ENCODE measurements at places on chromosomes 3 and 15.

- DNase-seq = no peak
Observed at GRCh38 chr3:152104847-152105415, 163.8 kb upstream of the MBNL1 start.

GRCh38 chr15:83587091-83587490 is 66.8 kb upstream of the ADAMTSL3 start:
- no peak for DNase-seq

DNA sequence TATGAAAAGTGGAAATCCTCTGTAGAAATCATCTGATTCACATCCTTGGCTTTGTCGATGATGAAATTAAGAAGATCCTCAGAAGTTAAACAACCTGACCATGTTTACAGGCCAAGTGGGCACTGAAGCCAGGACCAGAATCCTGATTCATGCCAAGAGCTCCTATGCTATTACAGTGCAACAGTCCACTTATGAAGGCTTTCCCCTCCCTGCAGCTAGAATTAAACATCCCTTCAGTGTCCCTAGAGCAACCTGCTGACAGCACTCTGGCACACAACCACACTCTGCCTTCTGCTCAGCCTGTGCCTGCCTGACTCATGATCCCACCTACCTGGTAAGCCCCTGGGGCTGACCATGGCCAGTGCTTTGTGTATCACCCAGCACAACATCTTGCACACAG is 33.8 kb downstream of the TXNRD3 start:
- DNase-seq = no peak

DNA sequence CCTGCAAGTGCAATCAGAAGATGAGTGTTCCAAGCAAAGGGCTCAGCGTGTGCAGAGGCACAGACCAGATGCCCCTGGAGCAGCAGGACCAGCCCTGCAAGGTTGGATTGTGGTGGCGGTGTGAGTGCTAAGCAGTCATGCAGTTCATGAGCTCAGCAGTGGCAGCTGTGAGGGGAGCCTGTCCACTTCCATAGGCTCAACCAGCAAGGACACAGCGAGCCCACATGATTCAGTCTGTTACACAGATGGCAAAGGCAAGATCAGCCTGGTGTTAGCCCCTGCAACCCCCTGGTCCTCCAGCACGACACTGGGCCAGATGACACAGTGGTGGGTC is 95.9 kb upstream of the PRR23E start:
- DNase-seq = no peak

DNA sequence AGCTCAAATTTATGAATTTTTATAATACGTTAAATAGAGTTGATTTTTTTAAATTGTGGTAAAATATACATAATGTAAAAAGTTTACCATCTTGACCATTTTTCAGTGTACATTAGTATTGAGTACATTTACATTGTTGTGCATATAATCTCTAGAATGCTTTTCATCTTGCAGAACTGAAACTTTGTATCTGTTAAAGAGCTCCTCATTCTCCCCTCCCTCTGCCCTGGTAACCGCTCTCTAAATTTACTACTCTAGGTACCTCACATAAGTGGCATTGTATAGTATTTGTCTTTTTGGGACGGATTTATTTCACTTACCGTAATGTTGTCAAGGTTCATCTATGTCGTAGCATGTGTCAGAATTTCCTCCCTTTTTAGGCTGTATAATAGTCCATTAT is 13.6 kb downstream of the TBC1D23 start:
- no peak for DNase-seq

- DNase-seq = no peak
Observed at GRCh38 chr15:97966924-97967620, 6.6 kb downstream of the ARRDC4 start.

DNA sequence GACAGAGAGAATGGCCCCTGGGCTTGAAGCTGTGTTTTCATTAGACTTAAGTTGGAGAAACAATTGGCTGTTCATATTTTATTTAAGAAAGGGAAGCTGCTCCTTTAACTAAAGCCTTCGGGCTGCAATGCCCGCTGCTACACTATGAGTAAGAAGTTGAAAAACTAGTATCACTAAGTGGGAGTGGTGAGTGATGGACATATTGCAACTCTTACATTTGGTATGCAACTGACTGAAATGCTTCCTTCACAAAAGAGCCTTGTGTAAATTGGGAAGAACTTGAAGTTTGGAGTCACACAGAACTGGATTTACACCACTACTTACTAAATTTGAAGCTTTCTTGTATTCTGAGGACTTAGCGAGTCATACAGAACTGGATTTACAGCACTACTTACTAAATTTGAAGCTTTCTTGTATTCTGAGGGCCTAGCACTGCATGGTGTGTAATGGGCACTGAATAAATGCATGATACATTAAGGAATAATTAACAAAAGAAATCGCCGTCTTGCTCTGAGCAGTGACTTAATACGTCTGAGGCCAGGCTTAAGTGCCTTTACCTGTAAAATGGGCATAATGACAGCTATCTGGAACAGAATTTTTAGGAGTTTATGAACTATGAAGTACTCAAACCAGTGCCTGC is 149.5 kb downstream of the RYR3 start:
- DNase-seq = no peak

DNA sequence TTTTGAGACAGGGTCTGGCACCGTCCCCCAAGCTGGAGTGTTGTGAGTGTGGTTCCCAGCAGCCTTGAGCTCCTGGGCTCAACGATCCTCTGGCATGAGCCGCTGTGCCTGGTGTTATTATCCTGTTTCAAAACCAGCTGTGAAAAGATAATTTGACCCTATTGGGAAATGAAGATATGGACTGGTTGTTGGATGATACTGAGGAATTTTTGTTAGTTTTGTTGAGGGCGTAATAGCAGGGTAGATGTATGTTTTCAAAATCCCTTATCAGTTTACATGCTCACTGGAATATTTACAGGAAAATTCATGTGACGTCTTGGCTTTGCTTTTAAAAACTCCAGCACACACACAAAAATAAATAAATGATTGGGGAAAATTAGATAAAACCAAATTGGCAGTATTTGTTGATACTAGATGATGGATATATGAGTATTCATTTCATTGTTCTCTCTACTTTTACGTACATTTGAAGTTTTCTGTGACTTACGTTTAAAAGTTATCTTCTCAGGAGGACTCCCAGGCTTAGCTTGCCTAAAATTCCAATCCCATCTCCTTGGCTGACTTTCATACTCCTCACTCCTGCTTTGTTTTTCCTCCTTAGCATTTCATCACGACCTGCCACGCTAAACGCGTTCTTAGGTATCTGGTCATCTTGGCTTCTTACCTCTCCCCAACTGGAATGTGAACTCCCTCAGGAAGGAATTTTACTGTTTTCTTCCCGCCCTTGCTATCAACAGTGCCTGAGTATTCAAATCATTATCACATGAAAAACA is 56.8 kb upstream of the TFRC start:
- DNase-seq = no peak

- peak; percentile 58 for DNase-seq
Observed at GRCh38 chr3:128322030-128323022, 144.4 kb downstream of the DNAJB8 start.

GRCh38 chr3:54307566-54308180 is 185.3 kb downstream of the CACNA2D3 start:
- DNase-seq = no peak

DNA sequence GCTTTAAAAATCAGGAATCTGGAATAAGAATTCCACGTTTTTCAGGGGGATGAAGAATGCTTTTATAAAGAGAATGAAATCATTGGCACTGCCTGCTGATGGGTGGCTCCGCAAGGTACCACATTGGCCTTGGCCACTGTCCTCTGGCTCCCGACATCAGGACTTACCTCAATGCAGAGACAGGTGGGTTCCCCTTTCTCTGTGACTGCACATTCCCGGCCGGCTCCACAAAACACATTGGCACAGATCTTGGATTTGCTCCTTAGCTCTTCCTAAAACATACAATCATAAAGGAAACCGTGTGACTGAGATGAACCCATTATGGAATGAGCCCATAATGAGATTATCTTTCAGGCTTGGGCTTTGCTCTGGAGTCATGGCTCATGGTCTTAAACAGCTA is 35.0 kb downstream of the FSTL1 start:
- no peak for DNase-seq

GRCh38 chr15:62326460-62327011 is 161.5 kb upstream of the C2CD4B start:
- peak; percentile 45 for DNase-seq

GRCh38 chr3:46946416-46946815 is 30.1 kb downstream of the CCDC12 start:
- DNase-seq = no peak

- DNase-seq = no peak
Observed at GRCh38 chr3:145519398-145520047, 641.5 kb downstream of the PLOD2 start.

DNA sequence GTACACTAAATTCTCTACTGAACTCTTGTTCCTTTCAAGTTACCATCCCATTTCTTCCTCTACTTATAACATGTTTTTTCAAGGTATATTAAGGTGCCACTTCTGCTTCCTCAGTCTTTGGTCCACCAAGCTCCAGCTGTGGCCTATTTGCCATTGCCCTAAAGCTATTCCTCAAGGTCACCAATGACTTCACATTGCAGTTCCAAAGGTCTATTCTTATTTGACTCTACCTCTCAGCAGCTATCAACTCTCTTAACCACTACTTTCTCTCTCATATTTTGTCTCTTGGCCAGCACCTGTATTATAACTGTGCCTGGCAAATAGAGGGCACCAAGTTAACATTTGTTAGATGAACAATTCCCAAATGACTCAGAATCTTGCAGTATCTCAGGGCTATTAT is 354.7 kb downstream of the PLCL2 start:
- DNase-seq = no peak

GRCh38 chr3:40572588-40572987 is 47.8 kb downstream of the ZNF621 start:
- no peak for DNase-seq

DNA sequence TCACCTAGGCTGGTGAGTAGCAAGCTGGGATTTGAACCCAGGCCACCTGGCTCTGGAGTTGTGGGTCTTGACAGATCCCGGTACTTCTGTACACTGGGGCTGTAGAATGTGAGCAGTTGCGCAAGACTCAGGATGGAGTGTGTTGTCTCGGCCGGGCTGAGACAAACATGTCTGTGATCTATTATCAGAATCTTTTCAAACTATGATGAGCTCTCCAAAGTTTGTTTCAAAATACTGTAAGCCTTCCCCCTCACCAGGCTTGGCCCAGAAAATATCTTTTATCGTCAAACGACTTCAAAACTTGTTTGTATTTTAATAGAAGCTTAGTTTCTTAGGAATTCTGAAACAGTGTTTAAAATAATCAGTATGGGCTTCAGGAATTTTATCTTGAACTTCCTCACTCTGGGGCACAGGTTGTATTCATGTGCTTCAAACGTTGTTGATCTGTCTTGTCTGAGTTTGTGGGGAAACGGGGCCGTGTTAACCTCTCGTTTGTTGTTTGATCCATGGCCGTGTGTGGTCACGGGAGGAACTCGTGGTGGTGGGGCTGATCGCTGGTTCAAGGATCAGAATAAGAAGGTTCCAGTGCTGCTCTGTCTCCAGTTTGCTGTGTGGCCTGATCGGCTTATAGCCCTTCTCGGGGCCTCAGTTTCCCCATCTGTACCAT is 40.3 kb upstream of the TFRC start:
- DNase-seq = no peak

- no peak for DNase-seq
Observed at GRCh38 chr3:153357436-153357835, 195.4 kb downstream of the RAP2B start.

- peak; percentile 43 for DNase-seq
Observed at GRCh38 chr15:73464602-73465001, 21.6 kb downstream of the REC114 start.

GRCh38 chr3:52272831-52273230 is 5.6 kb downstream of the WDR82 start:
- DNase-seq = no peak

DNA sequence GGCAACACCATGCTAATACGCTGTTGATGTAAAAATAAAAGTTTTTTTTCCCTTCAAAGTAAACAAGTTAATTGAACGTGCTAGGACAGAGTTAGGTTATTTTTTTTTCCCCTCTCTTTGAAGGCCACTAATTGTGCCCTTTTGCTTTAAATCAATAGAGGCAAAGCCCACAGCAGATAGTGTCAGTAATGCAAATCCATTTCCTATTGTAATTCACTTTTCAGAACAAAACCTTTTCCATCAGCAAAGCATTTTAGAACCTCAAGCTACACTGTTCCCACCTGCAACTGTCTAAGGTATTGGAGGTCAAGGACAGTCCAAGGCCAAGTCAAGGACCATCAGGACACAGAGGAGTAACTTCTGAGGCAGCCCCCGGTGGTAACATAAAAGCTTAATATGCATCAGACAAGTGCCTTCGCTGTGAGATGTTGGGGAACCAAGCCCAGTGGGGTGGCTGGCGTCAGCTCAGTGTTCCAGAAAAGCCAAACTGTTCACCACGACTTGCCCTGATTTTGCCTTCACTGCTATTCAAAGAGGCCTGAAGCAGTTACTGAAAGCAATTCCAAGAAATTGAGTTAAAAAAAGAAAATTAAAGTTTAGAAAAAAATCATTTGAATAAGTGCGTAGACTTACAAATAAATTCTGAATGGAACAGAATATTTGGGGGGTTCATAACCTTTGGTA is 65.8 kb upstream of the ICE2 start:
- no peak for DNase-seq

DNA sequence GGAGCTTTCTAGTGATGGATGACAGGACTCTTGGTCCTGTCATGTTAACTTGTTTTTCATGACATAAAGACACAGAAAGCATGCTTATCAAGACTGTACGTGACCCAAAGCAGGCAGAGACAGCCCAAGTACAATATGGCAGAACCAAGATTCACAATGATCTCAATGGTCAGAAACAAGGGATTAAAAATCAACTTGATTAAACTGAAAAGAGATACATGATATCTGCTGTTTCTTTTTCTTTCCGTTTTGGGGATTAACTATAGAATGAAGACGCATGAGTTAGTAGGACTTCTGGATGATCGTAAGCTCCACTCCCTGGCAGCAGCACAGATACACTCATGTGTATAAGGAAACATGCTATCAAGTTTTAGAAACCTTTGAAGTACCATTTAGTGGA is 98.4 kb upstream of the MYZAP start:
- no peak for DNase-seq

DNA sequence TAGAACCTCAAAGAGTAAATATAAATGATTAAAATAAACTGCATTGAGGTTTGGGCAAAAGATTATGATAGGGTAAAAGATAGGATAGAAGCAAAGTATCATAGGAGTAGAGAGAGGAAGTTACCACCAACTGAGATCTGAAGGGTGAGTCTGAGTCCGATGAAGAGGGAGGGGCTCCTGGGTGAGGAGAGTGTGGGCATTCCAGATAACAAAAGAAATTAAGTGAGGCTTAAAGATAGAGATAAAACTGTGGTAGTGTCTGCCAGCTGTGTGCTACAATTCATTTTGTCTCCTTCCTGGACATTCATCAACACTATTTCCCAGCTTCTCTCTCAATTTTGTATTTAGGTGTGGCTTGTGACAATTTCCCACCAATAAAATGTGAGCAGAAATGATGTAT is 343.0 kb upstream of the PLSCR5 start:
- DNase-seq = no peak

- DNase-seq = no peak
Observed at GRCh38 chr3:188197388-188197847, 43.5 kb downstream of the LPP start.
